Stimulated activated CD8-positive, alpha-beta memory T cell treated with anti-CD3 and anti-CD28 coated beads, Interleukin-4, amount 100 ng/mL, for 1 hour (primary cell): ENCODE measurements at places on chromosomes 12 and 14.

DNA sequence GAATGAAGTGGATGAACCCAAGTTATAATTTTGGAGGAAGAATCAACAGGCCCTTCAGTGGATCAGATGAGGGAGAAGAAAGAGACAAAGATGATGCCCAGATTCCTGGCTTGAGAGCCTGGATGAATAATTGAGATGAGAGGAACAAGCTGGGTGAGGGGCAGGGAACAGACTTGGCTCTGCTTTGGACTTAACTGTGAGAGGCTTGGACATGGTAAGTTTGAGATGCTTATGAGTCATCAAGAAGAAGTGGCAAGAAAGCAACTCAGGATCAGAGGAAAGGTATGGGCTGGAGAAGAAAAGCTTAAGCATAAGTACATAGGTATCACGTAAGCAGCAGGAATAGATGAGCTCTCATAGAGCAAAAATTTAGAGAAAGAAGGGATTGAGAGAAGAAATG, 55.3 kb downstream of the FIGNL2 start:
- no peak for DNase-seq

DNA sequence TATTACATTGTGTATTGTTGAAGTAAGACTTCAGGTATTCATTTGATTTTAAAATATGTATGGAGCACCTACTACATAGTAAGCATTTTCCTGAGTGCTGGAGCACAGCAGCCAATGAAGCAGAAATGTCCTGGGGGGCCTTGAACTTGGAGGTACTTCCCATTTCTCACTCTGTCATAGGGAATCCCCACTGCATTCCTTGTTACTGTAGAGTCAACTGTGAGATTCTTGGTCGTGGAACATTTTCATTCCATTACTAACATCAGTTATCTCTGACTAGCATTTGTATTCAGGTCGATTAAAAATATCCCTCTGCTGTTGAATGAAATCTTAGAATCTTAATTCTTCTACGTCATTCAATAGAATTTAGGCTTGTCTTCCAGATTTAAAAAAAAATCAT, 66.7 kb downstream of the PDE3A start:
- no peak for DNase-seq

DNA sequence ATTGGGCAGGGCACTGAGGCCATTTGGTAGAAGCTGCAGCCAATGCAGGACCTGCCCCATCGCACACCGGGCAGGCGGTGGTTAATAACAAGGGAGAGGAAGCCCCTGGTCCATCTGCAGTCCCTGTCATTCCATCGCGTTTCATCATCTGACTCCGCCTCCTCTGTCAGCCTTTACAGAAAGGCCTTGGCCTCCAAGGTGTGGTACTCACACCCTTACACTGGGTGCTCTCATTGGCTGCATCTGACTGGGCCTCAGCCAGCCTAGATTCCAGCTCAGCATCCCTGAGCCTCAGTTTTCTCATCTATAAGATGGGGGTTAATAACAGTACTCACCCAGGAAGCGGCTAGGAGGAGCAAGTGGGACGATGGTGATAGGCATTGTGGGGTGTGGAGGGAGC, 14.7 kb upstream of the HHIPL1 start:
- DNase-seq, result no peak

GRCh38 chr14:96384053-96384452, 7.9 kb upstream of the AK7 start:
- DNase-seq, result no peak

DNA sequence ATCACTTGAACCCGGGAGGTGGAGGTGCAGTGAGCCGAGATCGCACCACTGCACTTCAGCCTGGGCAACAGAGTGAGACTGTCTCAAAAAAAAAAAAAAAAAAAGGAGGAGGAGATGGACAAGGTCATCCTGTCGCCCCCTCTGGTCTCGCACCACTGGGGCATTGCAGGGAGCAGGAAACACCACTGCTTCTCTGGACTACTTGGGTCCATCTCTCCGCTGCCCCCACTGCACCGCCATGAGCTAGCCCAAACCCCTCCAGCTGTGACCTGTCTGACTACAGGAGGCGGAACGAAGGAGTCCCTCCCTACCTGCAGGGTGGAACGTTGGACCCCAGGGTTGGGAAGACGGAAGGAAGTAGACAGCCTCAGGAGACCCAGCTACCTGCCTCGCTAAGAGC, 18.2 kb upstream of the FAM222A start:
- no peak for DNase-seq

- no peak for DNase-seq
Measured at GRCh38 chr12:61009192-61009591, 1251.0 kb upstream of the USP15 start.

DNA sequence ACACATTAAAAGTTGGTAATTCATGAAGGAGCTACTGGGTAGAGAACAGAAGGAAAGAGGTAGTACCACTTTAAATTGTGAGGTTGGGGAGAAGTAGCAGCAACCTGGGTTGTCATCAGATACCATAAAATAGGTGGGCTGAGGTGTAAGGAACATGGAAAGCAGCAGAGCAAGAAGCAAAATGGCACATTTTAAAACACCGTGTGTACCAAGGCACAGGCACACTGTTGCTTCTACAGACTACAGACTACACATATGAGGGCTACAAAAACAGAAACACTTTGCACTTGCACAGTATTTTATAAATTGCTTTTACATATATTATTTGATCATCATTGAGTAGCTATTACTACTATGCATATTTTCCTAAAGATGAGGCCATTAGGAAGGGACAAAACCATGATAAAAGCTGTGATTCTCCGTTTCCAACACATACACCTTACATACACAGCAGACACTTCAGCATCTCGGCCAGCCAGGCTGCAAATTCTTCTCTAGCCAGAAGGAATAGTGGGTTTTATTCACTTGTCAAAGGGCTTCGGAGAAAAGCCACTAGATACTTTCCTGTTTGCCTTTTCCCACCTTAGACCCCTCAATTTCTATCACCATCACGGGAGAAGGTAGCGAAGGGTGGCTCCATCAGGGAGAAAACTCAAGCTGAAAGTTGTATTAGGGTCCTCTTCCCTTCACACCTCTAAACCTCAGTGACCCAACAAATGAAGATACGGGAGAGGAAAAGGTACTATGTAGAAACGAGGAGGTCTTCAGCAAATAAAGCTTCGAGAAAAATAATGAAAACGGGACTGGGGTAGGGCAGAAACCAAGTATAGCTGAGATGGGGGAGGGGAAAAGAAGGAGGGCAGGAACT, 1.6 kb downstream of the PYM1 start:
- no peak for DNase-seq

DNA sequence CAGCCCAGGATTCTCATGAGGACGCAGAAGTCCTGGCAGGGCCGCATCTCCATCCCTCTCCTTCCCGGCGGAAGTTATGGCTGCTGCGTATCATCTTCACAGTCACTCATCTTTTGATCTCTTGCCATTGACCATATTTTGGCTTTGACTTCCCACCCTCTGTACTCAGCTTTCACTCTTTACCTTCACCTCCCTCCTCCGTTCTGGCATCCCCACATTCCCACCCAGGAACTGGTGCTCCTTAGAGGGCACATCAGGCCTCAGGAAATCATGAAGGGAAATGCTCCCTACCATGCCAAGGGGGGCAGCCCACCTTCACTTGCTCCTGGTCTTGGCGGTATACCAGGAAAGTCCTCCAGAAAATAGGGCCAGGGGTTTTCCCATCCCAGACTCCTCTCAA, 1.3 kb downstream of the TEX52 start:
- DNase-seq, result no peak

GRCh38 chr14:98682033-98682432, 590.0 kb downstream of the BCL11B start:
- DNase-seq, result no peak

GRCh38 chr14:100405760-100406455, 82.8 kb downstream of the SLC25A47 start:
- no peak for DNase-seq

DNA sequence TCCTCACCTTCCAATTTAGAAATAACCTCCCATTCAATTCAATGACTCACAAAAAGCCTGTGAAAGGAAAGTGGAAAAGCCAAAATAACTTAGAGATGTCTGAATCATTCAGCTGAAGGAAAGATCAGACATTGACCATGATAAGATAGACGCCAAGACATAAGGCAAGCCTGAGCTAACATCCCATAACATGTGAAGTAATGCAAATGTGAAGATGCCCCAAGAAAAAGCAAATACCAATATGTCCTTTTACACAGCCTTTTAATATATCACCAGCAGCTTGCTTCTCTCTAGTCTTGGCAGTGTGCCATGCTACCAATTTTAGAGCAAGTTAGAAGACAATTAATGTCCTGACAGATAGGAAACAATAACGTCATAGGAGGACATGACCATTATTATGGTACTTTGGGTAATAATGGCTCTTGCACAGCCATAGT, 2.4 kb upstream of the NUMB start:
- DNase-seq, result no peak

DNA sequence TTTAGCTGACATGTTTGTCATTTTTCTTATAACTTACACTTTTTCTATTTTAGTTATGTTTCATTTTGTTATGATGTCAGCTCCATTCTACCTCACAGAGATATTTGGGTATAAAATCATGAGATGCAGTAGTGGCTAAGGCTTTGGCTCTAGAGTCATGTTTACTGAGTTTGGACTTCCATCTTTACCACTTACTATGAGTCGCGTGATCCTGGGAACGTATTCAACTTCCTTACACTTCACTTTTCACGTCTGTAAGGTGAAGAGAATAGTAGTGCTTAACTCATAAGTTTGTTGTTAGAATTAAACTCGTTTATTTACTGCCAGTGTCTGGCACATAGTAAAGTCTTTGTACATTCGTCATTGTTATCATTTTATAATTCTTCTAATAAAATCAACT, 126.3 kb downstream of the ERC1 start:
- no peak for DNase-seq

DNA sequence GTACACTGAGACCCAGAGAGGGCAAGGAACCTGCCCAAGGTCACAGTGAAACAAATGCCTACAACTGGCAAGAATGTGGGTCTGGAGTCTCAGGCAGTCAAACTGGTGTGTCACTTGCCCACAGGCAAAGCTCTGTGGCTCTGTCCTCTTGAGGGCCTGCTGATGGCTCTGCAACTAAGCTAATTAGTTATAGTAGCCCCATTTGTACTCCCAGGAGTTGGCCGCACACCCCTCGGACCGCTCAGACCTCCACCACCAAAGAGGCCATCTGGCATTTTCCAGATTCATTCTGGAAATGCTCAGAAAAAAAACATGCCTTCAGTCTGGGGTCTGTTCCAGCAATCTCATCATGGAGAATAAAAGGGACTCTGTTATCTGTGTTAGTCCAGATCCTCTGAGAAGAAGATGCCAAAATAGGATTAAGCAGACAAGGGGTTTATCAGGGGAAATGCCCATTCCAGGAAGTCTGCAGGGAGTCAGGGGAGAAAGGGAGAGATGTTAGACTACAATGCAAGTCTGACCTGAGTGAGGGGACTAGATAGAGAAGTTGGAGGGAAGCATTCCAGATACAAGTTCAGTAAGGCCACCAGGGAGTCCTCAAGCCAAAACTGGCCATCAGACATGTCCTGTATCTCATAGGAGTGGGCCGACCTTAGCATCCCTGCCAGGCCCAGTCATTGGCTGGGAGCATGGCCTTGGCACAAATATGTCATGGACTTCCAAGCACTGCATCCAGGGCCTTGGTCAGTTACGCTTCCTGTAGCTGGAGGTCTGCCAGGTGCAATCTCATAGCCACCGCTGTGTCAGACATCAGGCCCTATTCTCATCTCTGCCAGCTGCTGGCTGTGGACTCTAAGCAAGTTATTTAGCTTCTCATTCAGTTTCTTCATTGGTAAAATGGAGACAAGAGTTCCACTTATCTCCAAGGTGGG, 15.4 kb upstream of the OAS1 start:
- DNase-seq, result no peak
